ENCODE measurements at places on chromosomes 4 and X. TPM values are rescaled to one million over a fixed set of nuclear protein-coding genes. Genes with fewer than 3 reads are reported as not detected.

Gene INTU
- total RNA-seq: 0.10 TPM

Gene PNMA3
- total RNA-seq: 1.3 TPM

Gene THAP6
- total RNA-seq: 21.7 TPM

Gene FRG2
- total RNA-seq: not detected

Gene HS3ST1
- total RNA-seq: 0.10 TPM

Gene PIN4
- 3.3 TPM for total RNA-seq

Data from mononuclear cell (primary cell).